Activated naive CD4-positive, alpha-beta T cell treated with anti-CD3 and anti-CD28 coated beads, Interleukin-2, amount 50 U/mL, for 16 hours (primary cell): ENCODE measurements at places on chromosomes 5 and 9.

DNA sequence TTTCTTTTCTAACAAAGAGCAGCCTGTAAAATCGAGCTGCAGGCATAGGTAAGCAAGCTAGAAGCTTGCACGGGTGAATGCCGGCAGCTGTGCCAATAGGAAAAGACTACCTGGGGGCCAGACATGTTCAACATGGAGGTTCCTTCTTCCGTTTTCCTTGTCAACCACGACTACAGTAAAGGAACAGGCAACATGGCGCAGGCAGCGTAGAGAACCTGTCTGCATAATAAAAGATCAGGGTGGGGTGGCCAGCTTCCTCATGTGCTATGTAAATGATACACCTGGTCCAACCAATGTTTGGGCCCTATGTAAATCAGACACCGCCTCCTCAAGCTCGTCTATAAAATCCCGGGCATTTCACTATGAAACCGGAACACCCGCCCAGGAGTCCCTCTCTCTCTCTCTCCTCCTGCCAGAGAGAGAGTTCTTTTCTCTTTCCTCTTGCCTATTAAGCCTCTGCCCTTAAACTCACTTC is 103.8 kb upstream of the LIFR start:
- DNase-seq = no peak

DNA sequence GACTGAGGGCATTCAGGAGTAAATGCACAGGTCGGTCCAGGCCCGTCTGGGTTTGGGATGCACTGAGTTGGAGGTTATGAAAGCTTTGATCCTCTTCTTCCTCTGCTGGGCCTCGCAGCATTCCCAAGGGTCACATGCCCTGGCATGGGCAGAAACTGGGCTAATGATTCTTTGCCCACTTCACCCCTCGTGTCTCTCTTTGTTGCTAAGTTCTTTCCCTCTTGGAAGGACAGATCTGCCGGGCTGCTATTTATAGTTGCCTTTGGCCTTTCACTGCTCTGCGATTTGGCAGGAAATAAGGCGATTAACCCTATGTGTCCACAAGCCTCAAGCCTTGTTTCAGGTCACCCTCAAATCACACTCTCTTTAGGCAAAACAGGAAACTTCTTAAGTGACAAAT is 66.9 kb downstream of the ENTREP1 start:
- no peak for DNase-seq

GRCh38 chr5:80153586-80154126 is 102.2 kb downstream of the SERINC5 start:
- no peak for DNase-seq

DNA sequence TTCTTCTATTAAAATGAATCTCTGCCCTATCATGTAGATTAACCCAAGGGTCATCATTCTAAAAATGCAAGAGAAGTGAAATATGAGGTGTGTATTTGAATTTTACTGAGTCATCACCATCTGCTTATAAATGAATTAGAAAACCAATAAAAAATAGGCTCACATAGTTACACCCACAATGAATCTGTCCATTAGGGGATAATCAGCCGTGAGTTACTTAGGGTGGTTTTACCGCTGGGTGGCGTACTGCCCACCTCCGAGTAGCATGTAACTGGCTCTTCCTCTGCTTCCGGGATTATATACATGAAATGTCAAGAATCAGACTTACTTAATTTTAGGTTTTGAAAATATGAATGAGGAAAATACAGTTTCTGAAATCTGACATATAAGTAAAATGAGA is 332.9 kb upstream of the CCNG1 start:
- no peak for DNase-seq

DNA sequence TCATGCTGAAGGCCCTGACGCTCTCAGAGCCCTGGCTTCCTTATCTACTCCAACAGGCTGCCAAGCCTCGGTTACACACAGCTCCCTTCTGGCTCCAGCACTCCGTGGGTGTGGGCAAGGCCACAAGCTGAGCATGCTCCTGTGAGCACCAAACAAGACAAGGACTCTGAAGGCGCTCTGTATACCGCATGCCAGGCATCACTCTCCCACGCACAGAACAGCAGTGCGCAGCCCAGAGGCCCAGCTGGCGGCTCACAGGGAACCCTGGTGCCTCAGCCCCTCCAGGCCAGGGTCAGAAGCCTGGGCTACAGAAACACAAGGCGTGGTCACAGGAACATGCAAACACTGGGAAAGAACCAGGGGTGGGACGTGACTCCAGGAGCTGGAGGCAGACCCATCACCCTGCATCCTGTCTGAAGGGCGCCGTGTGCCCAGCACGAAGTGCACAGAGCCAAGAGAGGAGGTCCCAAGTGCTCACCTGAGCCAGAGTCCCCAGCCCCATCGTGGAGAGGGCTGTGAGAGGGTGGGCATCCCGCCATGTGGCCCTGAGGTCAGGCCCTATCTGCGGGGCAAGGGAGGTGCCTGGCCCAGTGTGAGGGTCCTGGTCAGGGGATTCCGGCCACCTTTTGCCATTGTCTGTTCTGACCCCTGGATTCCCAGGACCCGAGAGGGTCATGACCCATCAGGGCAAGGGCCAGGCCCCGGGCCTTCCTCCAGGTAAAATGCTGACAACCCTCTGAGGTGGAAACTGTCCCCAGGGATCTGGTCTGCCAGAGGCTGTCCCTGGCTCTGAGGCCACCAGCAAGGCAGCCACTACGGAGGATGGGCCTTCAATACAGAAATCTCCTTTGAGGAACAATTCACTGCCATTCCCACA is 54.7 kb downstream of the COL23A1 start:
- no peak for DNase-seq

- no peak for DNase-seq
Observed at GRCh38 chr9:125312411-125312810, 50.8 kb downstream of the GAPVD1 start.

DNA sequence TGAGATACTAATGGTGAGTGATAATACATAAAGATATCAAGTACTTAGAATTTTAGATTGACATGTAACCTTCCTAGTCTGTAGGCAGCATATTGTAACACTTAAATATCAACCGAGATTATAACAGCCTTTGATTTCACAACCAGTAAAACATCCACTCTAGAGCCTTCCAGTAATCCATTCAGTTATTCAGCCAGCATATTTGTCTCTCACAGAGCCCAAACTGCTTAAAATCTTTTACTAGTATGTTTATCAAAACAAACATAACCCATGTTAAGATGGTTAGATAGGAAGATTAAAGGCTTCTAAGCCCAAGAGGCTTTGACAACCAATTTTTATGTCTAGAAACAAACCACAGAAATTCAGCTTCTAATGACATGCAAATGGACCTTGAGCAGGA is 177.9 kb upstream of the FST start:
- DNase-seq = no peak

GRCh38 chr5:138658676-138659075 is 83.5 kb upstream of the HSPA9 start:
- DNase-seq = no peak

DNA sequence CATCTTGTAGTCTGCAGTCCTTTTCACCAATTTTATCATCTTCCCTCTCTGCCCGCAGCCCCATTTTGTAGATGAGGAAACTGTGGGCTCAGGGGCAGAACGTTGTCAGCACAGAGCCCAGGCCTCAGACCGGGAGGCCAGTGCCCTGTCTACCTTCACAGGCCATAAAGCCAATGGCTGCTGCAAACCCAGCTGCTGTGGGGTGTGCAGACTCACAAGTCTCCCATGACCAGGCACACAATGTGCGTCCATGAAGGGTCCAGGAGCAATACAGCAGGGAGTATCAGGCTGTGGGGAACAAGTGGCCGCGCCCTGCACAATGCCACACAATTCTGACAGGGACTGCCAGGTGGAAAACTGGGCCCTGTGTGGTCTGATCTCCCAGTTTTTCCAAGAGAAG is 71.0 kb downstream of the COL23A1 start:
- DNase-seq = no peak

GRCh38 chr5:95904827-95905226 is 56.8 kb downstream of the ELL2 start:
- no peak for DNase-seq

GRCh38 chr5:52864371-52864770 is 76.7 kb downstream of the ITGA1 start:
- no peak for DNase-seq

GRCh38 chr9:1580215-1580614 is 434.9 kb upstream of the SMARCA2 start:
- no peak for DNase-seq

DNA sequence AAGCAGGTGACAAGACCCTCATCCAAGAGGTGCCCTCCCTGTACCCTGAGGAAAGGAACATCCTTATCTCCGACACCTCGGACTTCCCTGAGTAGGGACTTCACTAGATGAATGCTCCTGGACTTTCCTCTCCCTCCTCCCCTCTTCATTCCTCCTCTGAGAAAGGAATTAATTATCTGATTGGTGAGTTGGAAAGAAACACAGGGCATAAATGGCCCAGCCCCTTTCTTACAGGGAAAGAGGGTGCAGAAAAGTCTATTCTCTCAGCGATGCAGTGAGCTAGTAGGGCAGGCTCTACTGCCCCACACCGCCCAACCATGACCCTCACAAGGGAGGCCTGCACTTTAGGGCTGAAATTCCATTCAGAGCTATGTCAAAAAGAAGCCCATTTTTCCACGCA is 87.5 kb downstream of the TTC39B start:
- no peak for DNase-seq

- DNase-seq = no peak
Observed at GRCh38 chr9:111451570-111451969, 32.6 kb downstream of the ECPAS start.
